ENCODE measurements at places on chromosomes 3 and 15.
A peak's percentile ranks its signal among the peaks of the same experiment; 100 is the strongest.

- peak; percentile 78 for DNase-seq
Measured at GRCh38 chr3:8532251-8532871, 30.7 kb downstream of the LMCD1 start.

DNA sequence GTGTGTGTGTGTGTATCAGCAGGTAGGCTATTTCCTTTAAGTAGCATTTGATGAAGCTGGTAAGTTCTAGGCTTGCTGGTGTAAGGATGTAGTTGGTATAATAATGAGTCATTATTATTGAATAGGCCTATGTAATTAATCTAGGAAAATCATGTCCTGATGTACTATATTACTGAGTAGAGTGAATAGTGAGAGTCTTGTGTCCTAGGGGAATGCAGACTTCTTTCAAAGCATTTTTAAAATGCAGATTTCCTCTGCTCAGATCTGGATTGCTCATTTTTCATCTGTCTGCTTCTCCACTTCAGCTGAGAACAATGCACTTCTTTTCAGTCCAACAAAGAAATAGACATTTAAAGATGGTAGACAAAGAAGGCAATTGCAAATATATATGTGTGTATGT lies 434.2 kb upstream of the ONECUT1 start:
- no peak for DNase-seq

GRCh38 chr3:133742351-133743091 lies 3.7 kb upstream of the TF start:
- DNase-seq, result peak; percentile 42

GRCh38 chr15:80744415-80744814 lies 34.8 kb upstream of the CEMIP start:
- no peak for DNase-seq

- peak; percentile 73 for DNase-seq
Measured at GRCh38 chr15:71440489-71441110, 325.3 kb downstream of the THSD4 start.

GRCh38 chr15:36208868-36209582 lies 370.4 kb upstream of the CDIN1 start:
- DNase-seq, result peak; percentile 30

DNA sequence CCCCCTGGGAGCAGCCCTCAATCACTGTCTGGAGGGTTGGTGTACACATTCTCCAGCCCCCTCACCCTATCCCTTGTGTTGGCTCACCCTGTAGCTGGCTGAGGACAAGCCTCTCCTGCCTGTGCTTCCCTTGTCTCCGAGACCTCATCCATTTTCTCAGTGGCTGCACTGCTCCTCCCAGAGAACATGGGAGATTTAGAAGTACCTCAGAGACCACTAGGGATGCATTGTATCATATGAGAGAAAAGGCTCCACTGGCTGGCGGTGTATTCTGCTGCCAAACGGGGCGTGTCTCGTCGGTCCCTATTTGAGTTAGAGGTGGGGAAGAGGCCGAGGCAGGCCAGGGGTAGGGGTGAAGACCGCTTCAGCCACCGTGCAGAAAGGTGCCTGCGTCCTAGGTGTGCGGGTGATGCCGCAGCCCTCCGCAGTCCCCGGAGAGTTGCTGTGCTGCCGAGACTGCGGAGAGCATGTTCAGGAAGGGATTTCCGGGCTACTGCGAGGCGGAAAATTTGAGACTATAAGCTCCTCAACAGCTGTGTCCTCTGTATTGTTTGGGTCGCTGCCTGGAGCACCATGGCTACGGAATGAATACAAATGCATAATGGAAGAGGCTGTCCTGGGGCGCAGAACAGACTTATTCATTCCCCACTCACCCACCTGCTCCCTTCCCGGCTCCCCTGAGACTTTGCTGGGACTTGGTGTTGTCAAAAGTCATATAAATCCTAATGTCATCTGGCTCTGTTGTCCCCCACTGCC lies 43.8 kb downstream of the SPSB4 start:
- DNase-seq, result peak; percentile 35

GRCh38 chr15:72796515-72797337 lies 13.2 kb upstream of the ADPGK start:
- DNase-seq, result peak; percentile 58

DNA sequence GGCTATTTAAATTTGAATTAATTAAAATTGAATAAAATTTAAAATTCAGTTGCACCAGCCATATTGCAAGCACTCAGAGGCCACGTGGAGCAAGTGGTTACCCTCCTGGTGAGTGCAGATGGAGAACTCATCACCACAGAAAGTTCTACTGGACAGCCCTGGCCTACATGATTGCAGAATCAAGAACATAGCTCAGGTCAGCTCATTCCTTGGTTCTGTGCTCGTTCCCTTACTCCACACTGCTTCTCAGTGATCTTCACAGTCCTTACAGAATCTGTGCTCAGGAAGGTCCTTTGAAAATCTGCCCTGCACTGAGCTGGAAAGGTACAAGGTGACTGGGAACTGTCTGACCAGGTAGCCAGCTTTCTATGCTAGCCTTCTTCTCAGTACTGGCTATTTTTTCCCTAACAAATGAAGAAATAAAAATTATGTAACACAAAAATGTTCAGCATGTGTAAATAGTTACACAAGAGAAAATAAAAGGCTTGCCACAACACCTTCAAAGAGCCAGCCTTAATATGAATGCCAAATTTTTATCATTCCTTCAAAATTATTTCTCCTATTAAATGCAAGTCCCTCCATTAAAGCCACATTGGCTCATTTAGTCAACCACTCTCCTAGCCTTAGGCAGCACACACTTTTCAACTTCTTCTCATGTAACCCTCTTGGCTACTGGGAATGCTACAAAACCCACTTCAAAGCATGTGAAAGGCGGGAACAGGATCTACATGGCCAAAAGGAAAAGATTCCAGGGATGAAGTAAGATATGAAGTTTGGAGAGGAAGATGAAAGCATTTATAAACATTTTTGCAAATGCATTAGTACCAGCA lies 326.4 kb upstream of the WNT5A start:
- DNase-seq, result no peak

- no peak for DNase-seq
Measured at GRCh38 chr15:49898575-49899283, 220.3 kb downstream of the ATP8B4 start.

DNA sequence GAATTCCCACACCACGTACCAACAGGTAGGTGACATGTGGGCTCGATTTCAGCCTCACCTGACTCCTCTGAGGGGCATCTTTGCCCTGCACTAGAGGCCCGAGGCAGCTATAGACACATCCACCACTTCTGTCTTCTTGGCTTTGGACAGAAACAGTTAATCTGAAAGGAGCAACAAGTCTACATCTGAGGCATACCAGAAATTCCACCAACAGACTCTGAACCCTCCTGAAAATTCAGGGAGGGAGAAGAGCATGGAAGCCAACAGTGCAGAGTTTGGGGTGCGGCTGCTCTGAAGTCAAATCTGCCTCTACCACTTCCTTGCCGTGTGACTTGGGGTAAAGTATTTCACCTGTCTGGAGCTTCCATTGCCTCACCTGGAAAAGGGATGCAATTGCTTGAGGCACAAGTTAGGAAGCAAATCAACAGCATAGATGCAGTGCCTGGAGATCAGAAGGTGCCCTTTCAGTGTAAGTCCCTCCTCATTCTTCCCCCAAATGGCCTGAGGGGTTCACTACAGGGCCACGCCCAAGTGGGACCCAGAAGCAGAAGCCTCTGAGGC lies 119.8 kb downstream of the SHQ1 start:
- no peak for DNase-seq

GRCh38 chr3:37526511-37526910 lies 335.2 kb upstream of the CTDSPL start:
- DNase-seq, result peak; percentile 47

- DNase-seq, result no peak
Measured at GRCh38 chr3:129703913-129704312, 97.4 kb upstream of the PLXND1 start.

- DNase-seq, result no peak
Measured at GRCh38 chr15:62394079-62394478, 229.0 kb upstream of the C2CD4B start.

DNA sequence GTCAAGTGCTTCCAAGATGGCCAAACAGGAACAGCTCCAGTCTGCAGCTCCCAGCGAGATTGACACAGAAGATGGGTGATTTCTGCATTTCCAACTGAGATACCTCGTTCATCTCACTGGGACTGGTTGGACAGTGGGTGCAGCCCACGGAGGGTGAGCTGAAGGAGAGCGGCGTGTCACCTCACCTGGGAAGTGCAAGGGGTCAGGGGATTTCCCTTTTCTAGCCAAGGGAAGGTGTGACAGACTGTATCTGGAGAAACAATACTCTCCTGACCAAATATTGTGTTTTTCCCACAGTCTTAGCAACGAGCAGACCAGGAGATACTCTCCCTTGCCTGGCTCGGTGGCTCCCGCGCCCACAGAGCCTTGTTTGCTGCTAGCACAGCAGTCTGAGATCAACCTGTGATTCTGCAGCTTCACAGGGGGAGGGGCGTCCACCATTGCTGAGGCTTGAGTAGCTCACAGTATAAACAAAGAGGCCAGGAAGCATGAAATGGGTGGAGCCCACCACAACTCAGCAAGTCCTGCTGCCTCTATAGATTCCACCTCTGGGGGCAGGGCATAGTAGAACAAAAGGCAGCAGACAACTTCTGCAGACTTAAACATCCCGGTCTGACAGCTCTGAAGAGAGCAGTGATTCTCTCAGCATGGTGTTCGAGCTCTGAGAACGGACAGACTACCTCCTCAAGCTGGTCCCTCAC lies 293.5 kb upstream of the SUCLG2 start:
- peak; percentile 29 for DNase-seq

DNA sequence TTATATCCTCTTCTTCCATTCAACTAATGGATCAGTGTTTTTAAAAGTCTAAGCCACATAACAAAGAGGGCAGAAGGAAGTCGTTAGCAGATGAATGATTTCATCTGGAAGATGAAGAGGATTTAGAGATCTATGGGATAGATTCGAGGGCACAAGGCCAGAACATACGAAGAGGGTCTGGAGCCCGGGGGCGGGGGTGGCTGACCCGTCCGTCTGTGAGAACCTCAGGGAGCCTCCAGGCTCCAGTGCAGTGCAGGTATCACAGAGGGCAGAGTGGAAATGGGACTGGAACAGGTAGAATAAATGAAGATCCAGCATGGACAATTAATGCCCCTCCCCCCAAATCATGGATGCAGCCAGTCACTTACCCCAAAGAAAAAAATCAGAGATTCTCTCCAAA lies 1.5 kb upstream of the GOLGA8B start:
- no peak for DNase-seq

- peak; percentile 87 for DNase-seq
Measured at GRCh38 chr3:55488398-55489055, 1.4 kb upstream of the WNT5A start.

DNA sequence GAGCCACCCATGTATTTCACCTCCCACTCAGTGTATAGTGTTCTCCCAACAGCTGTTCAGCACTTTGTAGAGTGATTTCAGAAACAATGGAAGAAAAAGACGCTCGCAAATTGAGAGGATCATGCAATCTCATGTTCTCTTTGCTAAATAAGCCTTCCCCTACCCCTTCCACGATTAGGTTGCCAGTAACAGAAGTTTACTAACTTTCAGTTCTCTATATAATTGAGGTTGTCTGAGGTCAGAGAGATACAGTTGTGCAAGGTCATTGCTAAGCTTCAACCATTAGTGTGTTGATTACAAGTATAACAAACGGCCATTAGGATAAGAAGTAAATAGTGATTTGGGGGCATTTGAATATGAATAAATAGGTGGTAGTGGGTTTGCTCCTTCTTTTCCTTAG lies 99.6 kb downstream of the TUSC7 start:
- DNase-seq, result no peak

DNA sequence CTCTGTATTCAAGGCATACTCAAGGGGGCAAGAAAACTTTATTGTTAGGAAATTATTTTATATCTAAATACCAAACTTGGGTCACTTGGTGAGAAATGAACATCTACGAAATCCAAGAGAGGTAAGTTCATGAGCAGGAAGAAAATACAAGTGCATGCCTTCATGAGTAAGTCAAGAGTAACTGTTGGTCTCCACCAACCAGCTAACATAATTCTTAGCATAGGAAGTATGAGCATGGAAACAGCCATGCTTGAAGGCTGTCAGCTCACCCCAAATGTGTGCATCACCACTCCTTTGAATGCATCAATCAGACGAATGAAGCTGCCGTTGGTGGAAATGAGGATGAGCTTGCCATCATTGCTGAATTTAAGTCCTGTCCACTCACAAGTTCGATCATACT lies 13.9 kb downstream of the PPM1M start:
- no peak for DNase-seq

DNA sequence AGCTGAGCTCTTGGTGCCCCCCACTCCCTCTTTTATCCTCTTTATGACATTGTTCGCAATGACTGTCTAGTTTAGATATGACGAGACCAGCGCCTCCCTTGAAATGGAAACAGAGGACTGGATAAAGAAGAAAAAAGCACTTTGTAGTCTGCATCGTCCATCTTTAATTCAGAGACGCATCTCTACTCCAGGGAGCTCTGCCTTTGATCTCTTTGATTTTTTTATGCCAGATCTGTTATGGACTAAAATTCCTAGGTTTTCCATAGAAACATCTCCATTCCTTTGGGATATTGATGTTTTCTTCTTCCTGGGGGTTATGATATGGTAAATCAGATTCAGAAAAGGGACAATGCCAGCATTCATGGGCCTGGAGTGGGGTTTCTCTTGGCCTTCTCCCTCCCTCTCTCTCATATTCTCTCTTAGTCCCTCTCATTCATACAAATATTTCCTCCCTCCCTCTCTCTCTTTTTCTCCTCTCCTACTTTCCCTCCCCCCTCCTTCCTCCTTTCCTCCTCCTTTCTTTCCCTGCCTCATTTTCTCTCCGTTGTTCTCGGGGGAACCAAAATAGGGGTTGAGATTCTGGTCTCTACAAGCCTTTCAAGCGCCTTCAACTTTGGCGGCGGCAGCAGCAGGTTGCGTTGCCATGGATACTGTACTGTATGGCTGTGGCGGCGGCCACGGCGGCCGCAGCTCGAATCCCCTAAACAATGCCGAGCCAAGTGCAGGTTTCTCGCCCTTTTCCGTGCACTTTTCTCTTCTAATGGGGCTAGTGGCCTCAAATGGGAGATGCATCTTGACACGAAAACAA lies 45.5 kb downstream of the ZIC4 start:
- no peak for DNase-seq

DNA sequence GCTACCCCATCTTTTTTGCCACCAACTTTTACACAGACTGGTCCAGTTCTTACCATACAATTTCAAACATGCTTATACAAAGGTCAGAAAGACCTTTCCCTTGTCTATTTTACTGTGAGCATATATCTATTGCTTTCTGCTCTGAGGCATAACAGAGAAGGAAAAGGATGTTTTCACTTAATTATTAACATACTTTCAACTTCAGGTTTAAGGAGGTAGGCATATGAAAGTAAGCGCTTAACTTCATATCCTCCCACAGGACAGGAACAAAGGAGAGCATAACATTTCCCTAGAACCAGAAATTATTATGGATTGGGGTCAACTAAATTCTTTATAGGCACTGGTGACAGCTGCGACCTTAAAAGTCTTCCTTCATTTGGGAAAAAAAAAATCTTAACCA lies 1.1 kb downstream of the MYEF2 start:
- no peak for DNase-seq

DNA sequence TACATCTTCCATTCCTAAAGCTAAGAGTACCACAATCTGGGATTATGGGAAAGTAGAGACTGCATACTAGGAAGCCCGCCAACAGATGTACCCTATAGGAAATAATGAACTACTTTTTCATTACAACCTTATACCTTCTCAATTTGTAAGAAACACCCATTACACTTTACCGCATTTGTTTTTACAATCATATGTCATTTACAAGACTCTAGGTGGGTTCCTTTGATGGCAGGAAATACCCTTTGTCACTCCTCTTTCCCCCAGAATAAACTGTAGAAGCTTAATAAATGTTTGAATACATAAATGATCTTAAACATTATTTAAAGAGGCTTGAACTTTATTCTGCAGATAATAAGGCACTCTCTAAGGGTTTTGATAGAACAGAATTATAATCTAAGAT lies 150.1 kb upstream of the TGFBR2 start:
- no peak for DNase-seq

- no peak for DNase-seq
Measured at GRCh38 chr15:81548365-81549130, 174.5 kb upstream of the TMC3 start.
